ENCODE measurements at places on chromosomes 11 and 22. TPM values are rescaled to one million over a fixed set of nuclear protein-coding genes. Genes with fewer than 3 reads are reported as not detected.

The SCYL1 gene
- polyA plus RNA-seq, result 17.8 TPM

The HEPN1 gene
- polyA plus RNA-seq, result not detected

The CDC42EP2 gene
- polyA plus RNA-seq, result not detected

The BLID gene
- not detected for polyA plus RNA-seq

The CCDC116 gene
- 0.13 TPM for polyA plus RNA-seq

The LAYN gene
- 1.6 TPM for polyA plus RNA-seq

The OR8A1 gene
- polyA plus RNA-seq, result not detected

DNA sequence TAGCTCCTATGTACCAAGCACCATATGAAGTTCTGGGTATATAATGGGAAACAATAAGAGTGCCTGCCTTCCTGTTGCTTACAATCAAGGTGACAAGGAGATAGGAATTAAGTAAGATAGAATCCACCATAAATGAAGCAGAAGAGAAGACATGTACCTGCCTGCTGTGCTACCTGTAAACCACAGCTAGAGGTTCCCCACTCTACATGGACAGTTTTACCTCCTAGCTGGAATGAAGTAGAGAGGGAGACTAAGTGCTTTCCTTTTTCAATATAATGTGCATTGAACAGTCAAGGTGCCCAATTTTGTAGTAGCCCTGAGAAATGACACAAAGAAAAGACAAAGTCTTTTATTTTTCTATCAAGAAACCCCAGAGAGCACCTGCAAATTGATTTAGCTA, 984.6 kb downstream of the DLG2 start:
- no peaks in the 10 kb centered on the region for H3K4me1 ChIP-seq
- no peak overlapping the region for H3K4me3 ChIP-seq
- no peak overlapping the region for H3K27ac ChIP-seq

- no peaks in the 10 kb centered on the region for H3K36me3 ChIP-seq
- H3K27me3 ChIP-seq, result no peaks in the 10 kb centered on the region
- peak overlapping the region; percentile 93 for H3K27ac ChIP-seq
These were observed 8.6 kb downstream of the SNAP29 start for GRCh38 chr22:20867179-20868024.

DNA sequence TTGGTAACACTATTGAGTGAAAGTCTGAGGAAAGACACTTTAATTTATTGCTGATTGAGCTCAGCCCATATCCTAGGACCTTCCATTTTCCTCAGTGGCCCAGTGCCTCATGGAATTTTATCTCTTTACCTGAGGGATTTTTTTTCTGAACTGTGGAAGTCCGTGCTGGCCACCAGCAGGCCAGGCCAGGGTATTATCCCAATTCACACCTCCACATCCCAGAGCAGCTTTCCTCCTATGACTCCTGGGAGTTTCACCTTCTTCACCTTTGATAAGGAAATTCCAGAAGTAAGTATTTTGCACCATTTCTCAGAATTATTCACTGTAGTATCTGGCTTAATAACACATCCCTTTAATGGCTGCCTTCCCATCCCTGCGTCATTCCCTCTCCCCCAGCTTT, 13.0 kb upstream of the RRAS2 start:
- no peak overlapping the region for H3K4me3 ChIP-seq
- H3K4me1 ChIP-seq, result peaks cover 11% of the 10 kb centered on the region
- H3K36me3 ChIP-seq, result peaks cover 7% of the 10 kb centered on the region
- H3K27ac ChIP-seq, result no peak overlapping the region

DNA sequence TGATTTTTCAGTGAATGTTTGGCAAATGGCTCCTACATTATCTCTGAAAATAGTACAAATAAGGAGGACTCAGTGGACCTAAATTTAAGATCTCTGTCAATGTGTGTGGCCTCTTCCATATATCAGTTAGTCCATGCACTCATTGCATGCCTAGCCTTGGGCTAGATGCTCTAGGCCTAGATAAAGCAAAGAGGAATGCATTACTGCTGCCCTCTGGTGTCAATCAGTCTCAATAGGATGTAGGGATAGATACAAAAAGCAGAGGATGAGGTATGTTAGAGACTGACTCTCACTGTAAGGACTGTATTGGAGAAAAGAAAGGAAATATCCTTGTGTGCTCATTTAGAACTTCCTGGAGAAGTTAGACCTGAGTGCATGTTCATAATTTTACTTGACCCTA, 42.0 kb downstream of the MS4A2 start:
- no peak overlapping the region for H3K4me3 ChIP-seq
- DNase-seq, result no peak
- no peak overlapping the region for H3K27ac ChIP-seq
- no peaks in the 10 kb centered on the region for H3K4me1 ChIP-seq

GRCh38 chr22:24948356-24949202, 2.1 kb upstream of the LHFPL7 start:
- no peaks in the 10 kb centered on the region for H3K36me3 ChIP-seq
- H3K27me3 ChIP-seq, result peaks cover 5% of the 10 kb centered on the region
- H3K27ac ChIP-seq, result no peak overlapping the region
- peaks cover 26% of the 10 kb centered on the region for H3K4me1 ChIP-seq
- H3K4me3 ChIP-seq, result no peak overlapping the region

GRCh38 chr22:43862882-43863202, 529 bp upstream of the SULT4A1 start:
- no peak for DNase-seq
- peak overlapping the region; percentile 66 for H3K4me3 ChIP-seq
- H3K36me3 ChIP-seq, result no peaks in the 10 kb centered on the region
- no peak overlapping the region for H3K27ac ChIP-seq
- no peaks in the 10 kb centered on the region for H3K4me1 ChIP-seq
- H3K27me3 ChIP-seq, result peaks cover 27% of the 10 kb centered on the region

DNA sequence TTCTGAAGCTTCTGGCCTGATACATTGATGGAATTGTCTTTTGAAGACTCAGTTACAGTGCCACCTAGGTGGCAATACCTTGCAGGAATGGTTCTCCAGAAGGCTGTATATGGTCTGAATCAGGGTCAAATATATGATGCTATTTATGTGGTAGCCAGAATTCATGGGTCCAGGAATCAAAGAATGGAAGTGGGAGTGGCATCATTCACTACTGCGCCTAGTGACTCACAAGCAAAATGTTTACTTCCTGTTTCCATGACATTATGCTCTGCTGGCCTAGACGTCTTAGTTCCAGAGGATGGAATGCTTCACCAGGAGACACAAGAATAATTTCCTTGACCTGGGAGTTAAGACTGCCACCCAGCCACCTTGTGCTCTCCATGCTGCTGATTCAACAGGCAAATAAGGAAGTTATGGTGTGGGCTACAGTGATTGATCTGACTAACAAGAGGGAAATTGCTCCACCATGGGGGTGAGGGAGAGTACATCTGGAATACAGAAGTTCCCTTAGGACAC, 491.8 kb downstream of the ETS1 start:
- peaks cover 12% of the 10 kb centered on the region for H3K36me3 ChIP-seq
- H3K4me3 ChIP-seq, result no peak overlapping the region
- H3K27ac ChIP-seq, result no peak overlapping the region
- no peaks in the 10 kb centered on the region for H3K4me1 ChIP-seq
- DNase-seq, result no peak

- H3K36me3 ChIP-seq, result no peaks in the 10 kb centered on the region
- no peak for DNase-seq
- no peaks in the 10 kb centered on the region for H3K27me3 ChIP-seq
- H3K4me1 ChIP-seq, result no peaks in the 10 kb centered on the region
- H3K27ac ChIP-seq, result no peak overlapping the region
These were observed 321.1 kb downstream of the CADM1 start for GRCh38 chr11:115183136-115183535.

DNA sequence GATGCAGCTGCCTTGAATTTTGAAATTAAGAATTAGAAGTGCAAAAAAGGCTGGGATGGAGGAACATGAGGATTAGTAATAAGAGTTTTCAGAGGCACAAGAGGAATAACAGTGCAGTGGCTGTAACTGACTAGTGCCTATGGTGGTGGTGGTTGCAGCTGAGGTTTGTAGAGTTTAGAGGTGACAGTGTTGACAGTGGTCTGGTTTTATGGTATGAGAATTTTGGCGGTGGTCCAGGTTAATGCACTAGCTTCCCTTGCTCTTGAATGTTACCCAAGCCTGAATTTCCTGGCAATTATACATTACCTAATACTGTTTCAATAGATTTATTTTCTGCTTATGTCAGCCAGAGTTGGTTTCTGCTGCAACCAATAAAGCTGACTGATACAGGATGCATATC, 112.8 kb upstream of the C11orf87 start:
- no peak overlapping the region for H3K27ac ChIP-seq
- H3K4me3 ChIP-seq, result no peak overlapping the region
- H3K4me1 ChIP-seq, result no peaks in the 10 kb centered on the region
- H3K27me3 ChIP-seq, result no peaks in the 10 kb centered on the region
- DNase-seq, result no peak

DNA sequence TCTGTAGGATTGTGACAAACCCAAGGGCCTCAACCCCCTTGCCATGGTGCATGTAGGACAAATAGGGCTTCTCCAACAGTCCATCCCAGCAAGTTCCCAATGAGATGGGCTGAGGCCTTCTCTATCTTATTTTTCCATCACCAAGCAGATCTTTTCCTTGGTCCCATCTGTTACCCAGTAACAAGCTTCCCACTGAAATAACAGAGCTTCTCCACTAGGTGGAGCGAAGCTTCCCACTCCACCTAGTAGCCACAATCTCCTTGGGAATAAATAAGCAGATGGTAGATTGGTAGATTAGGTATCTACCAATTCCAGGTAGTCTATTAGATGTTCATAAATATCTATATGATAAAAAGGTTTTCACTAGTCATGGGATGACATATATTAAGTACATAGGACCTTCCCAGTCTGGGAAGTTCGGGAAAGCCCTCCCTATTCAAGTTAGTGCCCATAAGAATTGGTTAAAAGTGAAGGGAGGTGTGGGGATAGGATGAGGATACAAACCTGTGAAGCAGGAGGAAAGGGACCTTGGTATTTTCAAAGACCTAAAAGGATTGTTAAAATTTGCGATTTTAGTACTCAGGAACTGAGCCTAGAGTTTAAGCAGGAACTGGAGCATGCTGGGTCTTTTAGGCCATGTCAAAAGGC, 5.9 kb upstream of the OR52L1 start:
- H3K36me3 ChIP-seq, result no peaks in the 10 kb centered on the region
- H3K4me1 ChIP-seq, result no peaks in the 10 kb centered on the region
- H3K27ac ChIP-seq, result no peak overlapping the region
- peaks cover 3% of the 10 kb centered on the region for H3K27me3 ChIP-seq
- DNase-seq, result no peak
- no peak overlapping the region for H3K4me3 ChIP-seq

GRCh38 chr11:1204381-1205101, 18.3 kb upstream of the MUC5B start:
- H3K27me3 ChIP-seq, result no peaks in the 10 kb centered on the region
- H3K4me1 ChIP-seq, result no peaks in the 10 kb centered on the region
- no peak overlapping the region for H3K27ac ChIP-seq
- H3K36me3 ChIP-seq, result no peaks in the 10 kb centered on the region
- H3K4me3 ChIP-seq, result no peak overlapping the region
- no peak for DNase-seq

DNA sequence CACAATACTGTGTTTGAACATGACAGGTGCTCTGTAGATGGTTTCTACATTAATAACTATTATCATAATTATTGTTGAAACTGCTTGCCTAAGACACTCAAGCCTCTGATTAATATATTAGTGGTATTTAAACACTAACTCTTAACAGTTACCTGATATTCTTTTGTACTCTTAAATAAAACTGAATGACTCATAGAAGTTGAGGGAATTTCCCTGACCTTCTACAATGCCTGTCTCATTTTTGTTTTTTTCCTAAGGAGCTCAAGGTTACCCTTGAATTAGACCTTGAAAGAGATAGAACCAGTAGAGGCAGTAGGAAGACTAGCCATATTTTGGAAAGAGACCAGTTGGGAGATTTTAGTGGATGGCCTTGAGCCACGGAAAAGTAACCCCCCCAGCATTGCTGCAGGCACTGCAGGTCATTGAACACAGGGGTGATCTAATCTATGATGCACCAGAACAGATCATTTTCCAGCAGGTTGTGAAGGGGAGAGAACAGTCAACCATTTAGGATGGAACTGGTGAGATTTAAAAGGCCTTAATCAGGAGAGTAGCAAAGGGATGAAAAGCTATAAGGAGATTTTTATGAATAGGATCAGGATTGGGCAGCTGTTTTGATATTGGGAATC, 148.3 kb downstream of the PGR start:
- H3K27me3 ChIP-seq, result peaks cover 2% of the 10 kb centered on the region
- no peak for DNase-seq
- H3K4me1 ChIP-seq, result peaks cover 10% of the 10 kb centered on the region
- peaks cover 27% of the 10 kb centered on the region for H3K36me3 ChIP-seq

GRCh38 chr11:66856496-66857233, at the start of gene LRFN4:
Gene LRFN4, plus strand, starts transcription at chr11:66857064. Its CDS starts 681 bp downstream, at chr11:66857745.
- peak within 1 kb of the TSS; percentile 83 for H3K4me3 ChIP-seq
- peak within 1 kb of the TSS; percentile 43 for H3K27ac ChIP-seq
- peak; percentile 75 for DNase-seq
- H3K4me1 ChIP-seq, result peaks cover 7% of the 10 kb centered on the region

DNA sequence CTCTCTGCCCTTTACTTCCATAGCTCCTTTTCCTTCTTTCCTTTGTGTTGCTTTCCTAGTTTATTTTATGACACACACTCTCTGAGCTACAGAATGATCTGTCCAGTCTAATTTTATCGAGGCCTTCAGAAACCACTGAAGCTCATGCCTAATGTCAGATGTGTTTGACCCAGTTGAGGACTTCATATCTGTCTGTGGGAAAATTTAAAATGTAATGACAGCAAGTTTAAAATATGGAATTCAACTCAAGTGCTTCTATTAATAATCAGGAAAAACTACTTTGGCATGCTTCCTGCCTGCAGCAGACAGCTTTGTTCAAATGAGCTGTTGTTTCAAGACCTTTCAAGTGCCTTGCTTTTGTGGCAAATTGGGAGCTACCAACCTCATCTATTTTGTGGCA, 261.8 kb upstream of the MTNR1B start:
- H3K4me1 ChIP-seq, result no peaks in the 10 kb centered on the region
- peaks cover 1% of the 10 kb centered on the region for H3K27me3 ChIP-seq
- no peak for DNase-seq

DNA sequence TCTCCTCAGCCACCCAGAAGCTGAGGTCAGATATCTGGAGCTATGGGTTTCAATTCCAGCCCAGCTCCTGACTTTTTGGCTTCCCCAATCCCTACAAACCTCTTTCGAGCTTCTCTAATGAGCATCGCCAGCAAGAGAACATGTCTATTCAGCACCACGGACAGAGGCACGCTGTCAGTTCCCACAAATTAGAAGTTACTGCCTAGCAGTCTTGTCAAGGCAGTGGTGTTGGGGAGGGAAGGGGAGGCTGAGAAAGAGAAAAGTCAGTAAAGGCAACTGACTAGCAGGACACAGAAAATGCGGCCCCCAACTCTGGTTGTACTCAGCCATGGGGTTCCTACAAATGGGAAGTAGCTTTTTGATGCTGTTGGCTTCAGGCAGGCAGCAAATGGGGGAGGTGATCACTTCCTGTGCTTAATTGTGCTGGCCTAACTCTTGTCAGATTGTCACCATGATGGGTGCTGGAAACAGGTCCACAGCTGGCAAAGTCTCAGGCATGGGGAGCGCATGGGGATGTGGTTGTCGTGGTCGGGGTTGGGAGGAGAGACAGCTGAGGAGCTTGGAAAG, 205.9 kb downstream of the ST3GAL4 start:
- H3K4me3 ChIP-seq, result no peak overlapping the region
- H3K4me1 ChIP-seq, result no peaks in the 10 kb centered on the region
- DNase-seq, result no peak

DNA sequence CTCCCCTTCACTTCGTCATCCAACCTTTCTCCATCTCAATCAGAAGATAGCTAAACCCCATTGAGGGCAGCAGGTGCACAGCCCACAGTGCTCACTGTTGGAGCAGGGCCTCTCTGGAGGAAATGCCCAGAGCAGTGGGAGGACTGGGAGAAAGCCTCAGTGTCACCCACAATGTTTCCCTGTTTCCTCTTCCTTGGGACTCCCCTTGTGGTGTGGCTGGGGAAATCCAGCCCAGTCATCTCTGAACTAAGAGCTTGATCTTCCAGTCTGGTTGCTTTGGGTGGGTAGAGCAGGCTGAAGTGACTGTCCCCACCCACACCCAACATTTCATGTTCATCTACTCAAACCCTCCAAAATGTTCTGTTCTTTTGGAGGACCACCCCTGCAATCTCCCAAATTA, 29.8 kb upstream of the EED start:
- H3K36me3 ChIP-seq, result no peaks in the 10 kb centered on the region
- peaks cover 7% of the 10 kb centered on the region for H3K4me1 ChIP-seq
- H3K27ac ChIP-seq, result no peak overlapping the region
- DNase-seq, result no peak

All from immature natural killer cell (primary cell).